Left forelimb (tissue), 1 donor: ENCODE measurements at places on chromosomes 3 and 15.

DNA sequence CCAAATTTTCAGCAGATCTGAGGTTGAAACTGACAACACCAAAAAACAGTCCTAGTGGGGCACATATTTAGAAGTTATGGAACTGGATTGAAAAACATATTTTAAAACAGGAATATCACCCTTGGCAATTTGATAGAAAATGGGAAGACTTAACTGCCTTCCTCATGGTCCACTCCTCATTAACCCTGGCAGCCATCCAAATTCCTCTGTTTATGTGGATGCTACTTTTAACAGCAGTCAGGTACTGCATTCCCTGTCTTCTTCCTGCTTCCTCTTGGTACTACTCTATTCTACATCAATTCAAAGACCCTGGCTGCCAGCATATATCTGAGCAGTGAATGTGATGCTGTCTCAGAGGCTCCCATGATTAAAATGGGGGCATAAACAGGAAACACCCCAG, 54.3 kb downstream of the PDE8A start:
- DNase-seq, result no peak

DNA sequence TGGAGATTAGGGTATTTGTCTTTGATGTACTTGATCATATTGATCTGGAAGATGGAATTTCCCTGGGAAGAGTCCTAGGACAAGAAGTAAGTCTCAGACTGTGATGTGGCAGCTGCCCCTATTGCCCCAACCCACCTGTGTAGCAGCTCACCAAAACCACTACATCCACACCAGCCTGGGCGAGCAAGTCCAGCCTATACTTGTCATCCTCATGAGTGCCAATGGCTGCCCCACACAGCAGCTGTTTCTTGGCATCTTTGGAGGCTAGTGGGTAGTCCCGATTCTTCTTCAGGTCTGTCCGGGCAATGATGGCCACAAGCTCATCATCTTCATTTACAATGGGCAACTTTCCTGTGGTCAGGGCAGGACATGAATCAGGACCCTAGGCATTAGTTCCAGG, 2.7 kb downstream of the IMPDH2 start:
- DNase-seq, result no peak

GRCh38 chr15:99995543-99995942, 262.3 kb upstream of the LYSMD4 start:
- DNase-seq, result no peak

DNA sequence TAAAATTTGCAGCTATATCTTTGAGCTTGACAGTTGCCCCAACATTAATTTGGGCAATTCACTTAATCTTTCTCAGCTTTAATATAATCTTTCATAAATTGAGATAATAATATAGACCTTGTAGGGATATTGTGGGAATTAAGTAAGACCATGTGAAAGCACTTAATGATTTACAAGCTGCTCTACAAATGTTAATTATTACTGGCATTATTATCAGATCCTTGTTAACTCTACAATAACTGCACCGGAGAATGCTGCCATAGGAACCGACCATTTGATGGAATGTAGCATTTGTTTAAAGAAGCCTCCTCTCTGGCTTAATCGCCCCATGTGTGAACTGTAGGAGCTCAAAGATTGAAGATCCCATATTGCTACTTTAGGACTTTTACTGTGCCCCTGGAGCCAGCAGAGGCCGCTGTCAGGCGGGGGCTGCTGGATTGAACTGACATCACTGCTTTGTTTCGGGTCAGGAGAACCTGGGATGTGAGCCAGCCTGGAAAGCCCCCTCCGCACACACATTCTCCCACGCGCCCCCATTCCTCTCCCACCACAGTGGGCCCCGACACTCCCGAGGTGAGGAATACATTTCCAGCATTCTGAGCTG, 154.2 kb upstream of the TNIK start:
- no peak for DNase-seq

DNA sequence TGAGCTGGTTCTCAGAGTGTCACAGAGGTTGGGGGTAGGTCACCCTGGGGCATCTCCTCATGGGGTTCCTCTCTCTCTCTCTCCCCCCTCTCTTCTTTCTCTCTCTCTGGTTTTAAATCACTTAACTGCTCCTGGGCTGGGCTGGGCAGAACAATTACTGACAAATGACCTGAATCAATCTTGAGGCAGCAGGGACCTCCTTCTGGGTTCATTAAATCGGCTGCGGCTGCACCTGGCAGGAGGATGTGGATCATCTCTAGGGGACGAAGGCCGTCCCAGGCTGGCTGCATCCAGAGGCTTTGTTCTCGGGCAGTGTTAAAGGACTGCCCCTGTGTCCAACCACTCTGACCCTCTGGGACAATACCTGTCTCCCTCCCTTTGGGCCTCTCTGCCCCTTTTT, 143.1 kb downstream of the TLE3 start:
- DNase-seq, result no peak

DNA sequence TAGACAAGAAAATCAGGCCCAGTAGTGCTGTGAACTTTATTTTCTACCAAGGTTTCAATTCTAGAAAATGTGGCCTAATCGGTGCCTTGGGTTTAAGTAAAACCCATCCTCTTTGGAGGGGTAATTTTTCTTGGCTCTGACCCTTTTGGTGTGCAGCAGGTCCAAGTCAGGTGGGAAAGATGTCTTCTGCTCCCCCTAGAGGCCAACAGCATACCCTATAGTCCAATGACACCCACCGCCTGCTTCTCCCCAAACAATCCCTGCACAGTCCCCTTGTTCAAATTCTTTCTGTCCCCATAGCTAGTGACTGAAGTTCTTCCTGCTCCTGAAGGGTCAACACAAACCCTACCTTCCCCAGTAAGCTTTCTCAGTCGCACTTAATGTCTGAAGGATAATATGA, 261.8 kb upstream of the GOLGA6L4 start:
- DNase-seq, result no peak

DNA sequence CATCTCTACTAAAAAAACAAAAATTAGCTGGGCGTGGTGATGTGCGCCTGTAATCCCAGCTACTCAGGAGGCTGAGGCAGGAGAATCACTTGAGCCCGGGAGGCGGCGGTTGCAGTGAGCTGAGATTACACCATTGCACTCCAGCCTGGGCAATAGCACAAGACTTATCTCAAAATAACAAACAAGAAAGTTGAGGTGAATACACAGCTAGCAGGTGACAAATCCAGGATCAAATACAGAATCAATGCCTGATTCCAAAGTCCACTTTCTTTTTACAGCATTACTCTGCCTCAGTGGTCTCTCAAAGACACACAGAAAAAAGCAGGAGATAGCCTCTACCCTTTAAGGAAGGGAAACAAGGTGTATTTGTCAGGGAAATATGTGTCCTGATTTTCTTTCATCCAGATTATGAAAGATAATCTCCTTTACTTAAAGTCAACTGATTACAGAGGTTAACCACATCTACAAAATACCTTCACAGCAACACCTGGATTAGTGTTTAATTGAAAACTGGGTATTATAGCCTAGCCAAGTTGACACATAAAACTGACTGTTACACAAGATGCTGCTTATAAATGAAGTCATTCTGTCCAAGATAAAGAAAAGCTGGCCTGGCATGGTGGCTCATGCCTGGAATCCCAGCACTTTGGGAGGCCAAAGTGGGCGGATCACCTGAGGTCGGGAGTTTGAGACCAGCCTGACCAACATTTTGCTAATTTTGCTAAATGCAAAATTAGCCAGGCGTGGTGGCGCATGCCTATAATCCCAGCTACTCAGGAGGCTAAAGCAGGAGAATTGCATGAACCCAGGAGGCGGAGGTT, 4.0 kb upstream of the SLC25A38 start:
- DNase-seq, result no peak

DNA sequence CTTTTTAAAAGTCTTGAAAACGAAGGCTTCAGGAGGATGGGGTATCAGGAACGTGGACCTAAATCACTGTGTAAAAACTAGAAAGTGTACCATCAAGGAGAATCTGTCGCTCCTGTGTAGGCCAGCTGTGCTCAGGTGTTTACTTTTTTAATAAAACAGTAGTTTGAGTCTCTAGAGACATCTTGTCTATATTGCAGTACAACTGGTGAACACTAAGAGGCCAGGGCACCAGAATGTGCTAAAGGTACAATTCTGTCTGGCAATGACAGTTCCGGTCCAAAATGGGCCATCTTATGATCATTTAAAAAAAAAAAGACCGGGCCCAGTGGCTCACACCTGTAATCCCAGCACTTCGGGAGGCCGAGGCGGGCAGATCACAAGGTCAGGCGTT, 61.8 kb upstream of the MCF2L2 start:
- no peak for DNase-seq

DNA sequence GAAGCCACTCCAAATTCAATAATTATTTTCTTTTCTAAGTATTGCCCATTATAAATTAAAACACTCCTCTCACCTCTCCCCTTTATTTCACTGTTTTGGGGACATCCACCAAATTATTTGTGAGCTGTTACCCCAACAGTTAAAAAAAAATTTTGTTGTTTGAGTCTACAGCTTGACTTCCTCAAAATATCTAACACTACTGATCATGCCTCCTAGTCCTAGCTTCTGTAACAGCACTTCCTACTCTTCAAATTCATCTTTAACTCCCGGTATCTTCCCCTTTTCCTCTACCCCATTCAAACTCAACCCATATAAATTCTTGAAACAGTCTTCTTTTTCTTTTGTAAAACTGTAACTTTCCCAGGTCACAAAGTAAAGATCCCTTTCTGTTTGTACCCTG, 15.9 kb downstream of the PARL start:
- no peak for DNase-seq

- no peak for DNase-seq
These were observed 59.8 kb downstream of the IGF1R start for GRCh38 chr15:98708037-98708590.

GRCh38 chr15:68210821-68211655, 5.9 kb upstream of the CALML4 start:
- peak; percentile 88 for DNase-seq

DNA sequence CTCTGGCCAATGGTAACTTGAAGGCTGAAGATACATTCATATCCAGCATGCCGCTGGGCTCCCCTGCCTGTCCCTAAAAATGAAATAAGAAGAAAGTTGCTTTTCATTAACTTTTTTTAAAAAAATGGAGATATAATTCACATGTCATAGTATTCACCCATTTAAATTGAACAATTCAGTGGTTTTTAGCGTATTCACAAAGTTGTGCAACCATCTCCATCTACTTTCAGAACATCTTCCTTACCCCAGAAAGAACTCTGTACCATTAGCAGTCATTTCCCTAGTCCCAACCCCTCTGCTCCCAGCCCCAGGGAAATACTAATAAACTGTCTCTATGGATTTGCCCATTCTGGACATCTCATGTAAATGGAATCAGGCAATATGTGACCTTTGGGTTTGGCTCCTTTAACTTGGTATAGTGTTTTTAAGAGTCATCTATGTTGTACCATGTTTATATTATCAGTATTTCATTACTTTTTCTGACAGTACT, 55.8 kb upstream of the GATM start:
- DNase-seq, result no peak

DNA sequence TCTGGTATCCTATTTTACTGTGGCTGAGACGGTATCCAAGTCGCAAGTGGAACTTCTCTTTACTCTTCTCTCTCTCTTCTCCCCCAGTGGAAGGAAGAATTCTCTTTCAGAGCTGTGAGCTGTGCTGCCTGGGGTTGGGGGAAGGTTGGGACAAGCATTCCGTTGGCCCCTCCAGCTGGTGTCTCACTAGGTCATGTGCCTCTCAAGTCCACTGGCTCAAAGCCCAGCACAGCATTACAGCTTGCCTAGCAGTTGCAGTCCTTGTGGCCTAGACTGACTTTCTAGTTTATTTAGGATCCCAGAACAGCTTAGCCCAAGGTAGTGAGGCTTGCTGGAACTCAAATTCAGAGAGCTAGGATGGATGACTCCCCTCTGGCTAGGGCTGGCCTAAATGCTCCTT, 76.1 kb upstream of the SPATA16 start:
- no peak for DNase-seq

DNA sequence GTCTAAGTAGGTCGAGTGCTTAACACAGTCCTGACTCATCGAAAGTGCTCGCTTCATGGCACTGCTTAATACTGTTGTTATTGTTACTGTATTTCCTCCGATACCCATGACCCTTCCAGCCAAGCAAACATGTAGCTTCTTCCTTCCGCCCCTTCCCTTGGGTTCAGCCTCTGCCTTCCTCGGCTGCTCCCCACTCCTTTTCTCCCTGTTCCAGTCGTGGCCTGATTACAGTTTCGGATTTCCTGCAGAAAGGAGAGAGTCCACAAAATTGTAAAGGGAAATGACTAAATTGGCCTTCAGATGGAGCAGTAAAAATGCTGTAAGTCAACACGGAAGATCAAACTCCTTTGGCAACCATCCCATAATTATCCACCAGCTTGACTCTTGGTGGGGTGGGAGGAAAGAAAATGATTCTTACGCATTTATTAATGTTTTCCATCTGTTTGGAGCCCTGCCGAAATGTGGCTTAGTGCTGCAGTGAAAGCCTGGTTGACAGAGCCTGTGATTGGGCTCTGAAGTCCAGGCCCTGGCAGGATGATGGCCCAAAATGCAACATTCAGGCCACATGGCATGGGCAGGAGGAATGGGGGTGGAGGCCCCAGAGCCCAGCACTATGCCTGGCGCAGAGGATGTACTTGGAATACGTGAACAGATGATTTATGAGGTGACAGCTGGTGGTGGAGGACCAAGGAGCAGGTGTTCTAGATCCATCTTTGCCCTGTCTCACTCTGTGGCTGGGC, 37.6 kb downstream of the FAM3D start:
- DNase-seq, result peak; percentile 75

DNA sequence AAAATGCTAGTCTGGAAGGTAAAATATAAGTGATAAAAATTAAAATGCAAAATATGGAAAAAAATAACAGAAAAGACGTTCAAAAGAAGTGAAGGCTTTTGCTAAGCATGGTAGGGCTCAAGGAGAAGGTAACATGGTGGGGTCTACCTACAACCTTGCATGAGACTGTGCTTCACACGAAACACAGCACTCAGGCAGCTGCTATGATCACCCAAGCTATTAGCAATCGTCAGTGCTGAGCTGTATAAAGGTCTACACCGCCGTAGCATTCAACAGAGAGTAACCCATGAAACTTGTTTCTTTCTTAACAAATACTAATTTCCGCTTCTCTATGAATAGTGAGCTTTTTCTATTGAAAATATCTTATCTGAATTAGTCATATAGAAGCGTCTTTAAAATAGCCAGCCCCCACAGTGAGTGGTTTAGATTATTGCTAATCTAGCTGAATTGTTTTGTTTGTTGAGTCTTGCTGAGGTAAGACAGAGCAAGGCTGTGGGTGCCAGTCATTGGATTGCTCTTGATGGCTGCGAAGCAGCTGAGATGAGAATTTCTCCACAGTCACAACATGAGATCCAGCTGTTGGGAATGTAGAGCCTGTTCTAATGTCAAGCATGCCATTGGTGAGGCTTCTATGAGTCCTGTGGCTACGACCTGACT, 230.0 kb downstream of the KLF13 start:
- no peak for DNase-seq

- peak; percentile 95 for DNase-seq
These were observed at the start of gene WWTR1 for GRCh38 chr3:149657926-149658743. Gene WWTR1 (minus strand): TSS chr3:149658025. CDS start chr3:149657306, 719 bp downstream.

GRCh38 chr3:158875700-158876099, 73.8 kb downstream of the MFSD1 start:
- no peak for DNase-seq

GRCh38 chr15:66633041-66633937, 67.5 kb upstream of the LCTL start:
- peak; percentile 55 for DNase-seq
